ENCODE measurements at places on chromosomes 5 and 9.

DNA sequence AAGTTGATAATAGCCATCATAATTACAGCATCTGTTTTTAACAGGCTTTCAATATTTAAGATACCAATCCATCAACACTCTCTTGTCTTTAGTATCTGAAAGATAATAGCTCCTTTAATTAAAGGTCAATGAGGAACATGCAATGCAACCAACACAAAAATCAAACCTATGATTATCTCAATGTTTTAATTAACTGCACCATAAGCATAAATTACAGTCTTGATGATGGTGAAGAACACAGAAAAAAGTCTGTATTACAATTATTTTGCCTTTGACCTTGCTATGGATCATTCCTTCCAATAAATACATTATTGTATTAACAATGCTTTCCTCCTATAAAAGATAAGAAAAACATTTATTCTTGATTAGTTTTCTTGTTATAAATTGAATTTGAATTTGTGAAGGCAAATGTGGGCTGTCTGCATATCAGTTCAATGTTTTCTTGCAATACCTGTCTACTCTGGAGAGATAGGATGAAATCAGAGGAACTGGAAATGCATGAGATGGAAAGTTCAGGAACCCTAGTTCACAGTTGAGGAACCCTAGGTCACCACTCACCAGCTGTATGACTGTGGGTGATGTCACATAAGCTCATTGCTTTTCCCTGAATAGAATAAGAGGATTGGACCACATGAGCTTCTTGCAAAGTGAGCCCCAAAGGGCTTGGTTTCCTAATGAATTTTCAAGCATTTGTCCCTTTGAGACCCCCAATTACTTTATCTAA is 58.5 kb upstream of the ANXA1 start:
- DNase-seq, result no peak

- no peak for DNase-seq
Observed at GRCh38 chr5:116944183-116944582, 369.6 kb upstream of the SEMA6A start.

DNA sequence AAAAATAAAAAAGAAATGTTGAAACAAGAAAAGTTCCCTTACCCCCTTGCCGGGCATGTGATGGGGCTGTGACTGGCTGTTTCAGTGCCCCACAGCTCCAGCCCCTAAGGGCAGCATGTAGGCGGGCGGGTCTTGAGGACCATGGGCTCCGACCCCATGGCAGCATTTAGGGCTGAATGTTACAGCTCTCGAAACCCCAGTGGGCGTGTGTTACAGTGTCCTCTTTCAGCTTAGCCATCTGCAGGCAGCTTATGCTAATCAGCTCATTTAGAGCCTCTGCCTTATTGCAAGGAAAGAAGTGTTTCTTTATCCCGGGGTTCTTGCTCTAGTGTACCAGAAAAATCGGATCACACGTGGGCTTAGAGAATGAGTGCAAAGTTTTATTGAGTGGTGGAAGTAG is 497.4 kb upstream of the CYLC2 start:
- DNase-seq, result no peak

GRCh38 chr5:126847826-126848251 is 70.9 kb downstream of the LMNB1 start:
- DNase-seq, result no peak

- DNase-seq, result no peak
Observed at GRCh38 chr9:135533113-135533512, 11.9 kb downstream of the LCN1 start.

GRCh38 chr5:111741278-111741677 is 15.7 kb downstream of the NREP start:
- DNase-seq, result no peak

DNA sequence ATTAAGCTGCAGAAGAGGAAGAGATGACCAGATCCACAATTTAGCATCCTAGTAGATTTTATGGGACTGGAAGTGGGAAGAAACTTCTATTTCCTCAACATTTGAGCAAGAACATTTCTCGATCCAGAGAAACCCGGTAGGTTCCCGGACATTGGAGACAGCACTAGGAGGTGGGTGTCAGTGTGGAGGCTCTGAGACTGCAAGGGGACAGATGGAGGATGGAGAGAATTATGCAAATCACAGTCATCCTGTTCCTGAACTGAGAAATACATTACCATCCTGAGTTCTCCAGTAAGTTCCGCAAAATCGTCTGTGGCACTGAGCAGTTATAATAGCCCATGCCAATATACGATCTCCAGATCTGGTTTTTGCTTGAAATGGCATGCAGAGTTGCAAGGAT is 25.6 kb downstream of the GLDC start:
- DNase-seq, result no peak

GRCh38 chr9:95311961-95312360 is 5.5 kb downstream of the FANCC start:
- no peak for DNase-seq

DNA sequence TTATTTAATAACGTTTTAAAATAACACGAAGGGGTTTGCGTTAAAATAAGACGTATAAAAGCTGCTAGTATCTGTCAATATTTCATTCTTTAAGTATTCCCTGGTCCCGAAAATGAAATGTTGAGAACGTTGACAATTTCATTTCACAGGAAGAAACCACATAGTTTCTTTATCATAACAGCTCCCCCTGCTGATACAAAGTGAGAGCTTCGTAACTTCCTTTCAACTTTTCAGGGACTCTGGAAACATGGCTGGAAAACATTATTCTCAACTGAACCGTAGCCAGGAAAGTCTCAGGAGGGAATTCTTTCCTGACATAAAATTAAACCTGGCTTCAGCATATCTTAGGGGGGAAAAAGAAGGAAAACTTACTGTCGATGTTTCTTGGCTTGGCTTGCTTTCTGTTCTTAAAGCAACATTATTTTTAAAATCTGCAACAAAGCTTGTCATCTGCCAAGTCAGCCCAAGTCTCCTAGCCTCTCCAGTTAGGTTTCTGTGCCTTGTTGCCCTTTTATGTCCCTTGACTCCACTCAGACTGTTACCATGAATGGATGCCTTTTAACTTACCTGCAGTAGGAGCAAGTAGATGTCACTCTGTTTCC is 122.9 kb upstream of the DAB2 start:
- peak; percentile 49 for DNase-seq

DNA sequence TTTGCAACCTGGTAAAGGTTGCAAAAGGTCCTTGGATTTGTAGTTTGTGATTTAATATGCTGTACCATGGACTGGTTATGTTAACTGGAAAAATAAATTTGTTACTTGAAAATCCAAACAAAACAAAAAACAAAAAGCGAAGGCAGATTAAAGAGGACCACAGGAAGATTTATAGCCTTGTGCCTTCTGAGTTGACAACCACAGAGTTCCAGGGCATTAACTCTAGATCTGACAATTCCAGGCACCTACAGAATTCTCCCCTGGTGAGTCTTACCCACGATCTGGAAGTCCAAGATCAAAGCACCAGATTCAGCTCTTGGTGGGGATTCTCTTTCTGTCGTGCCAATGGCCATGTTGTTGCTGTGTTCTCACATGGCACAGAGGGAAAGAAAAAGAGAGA is 107.9 kb upstream of the SELENOP start:
- DNase-seq, result no peak

- no peak for DNase-seq
Observed at GRCh38 chr9:90853945-90854344, 52.3 kb downstream of the SYK start.

DNA sequence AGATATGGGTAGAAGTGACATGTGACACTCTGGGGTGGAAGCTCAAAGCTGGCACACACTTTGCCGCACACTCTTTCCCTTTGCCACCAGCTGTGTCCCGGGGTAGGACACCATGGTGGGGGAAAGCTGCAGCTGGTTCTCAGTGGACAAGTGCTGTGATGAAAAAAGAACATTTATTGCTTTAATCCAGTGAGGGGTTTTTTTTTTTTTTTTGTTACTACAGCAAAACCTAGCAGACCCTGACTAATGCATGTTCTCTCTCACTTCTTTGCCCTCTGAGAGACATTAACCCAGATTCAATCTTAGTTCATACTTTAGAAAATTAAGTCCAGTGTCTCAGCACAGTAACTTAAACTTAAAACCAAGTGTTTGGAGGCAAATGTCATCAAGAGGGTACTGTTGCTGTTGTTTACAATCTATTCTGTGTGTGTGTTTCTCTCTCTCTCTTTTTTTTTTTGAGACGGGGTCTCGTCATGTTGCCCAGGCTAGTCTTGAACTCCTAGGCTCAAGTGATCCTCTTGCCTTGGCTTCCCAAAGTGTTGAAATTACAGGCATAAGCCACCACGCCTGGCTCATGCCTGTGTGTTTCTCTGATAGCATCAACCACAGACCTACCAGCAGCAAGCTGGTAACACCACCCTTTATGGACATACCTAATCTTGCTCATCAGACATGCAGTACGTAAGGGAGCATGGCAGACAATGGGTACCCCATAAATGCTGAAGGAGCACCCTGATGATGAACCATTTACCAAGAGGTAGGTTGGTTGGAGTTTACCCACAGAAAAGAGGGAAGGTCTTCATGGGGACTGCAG is 84.7 kb upstream of the TBC1D2 start:
- DNase-seq, result no peak

DNA sequence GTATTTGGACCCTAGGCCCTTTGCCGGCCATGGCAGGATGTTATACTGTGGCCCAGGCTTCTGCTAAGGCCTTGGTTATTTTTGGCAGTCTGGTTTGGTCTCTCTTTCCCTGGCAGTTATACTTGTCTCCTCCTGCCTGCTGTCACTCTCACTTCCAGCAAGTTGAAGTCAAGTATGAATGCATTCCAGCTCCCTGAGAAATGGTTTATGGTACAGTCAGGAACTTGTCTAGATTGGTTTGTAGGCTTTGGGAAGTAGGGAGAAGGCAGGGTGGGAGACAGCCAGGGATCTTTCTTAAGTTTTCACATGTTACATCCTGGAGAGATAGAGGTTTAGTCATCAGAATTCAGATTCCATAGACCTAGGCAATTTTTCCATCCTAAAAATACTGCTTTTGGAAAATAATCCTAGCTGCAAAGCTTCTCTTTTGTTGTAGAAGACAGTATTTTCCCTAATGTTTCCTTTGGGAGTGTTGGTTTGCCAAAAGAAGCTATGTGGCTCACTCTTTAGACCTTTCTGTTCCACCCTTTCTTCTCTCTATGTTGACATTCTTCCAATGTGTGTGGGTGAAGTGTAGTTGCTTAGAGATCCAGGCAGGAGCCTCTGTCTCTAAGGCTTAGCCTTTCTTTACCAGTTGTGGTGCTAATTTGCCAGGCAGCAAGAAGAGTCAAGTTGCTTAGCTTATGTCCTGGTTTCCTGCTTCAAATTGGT is 2.5 kb upstream of the KDM3B start:
- no peak for DNase-seq

- DNase-seq, result no peak
Observed at GRCh38 chr5:148398698-148399121, 15.0 kb downstream of the FBXO38 start.

- DNase-seq, result no peak
Observed at GRCh38 chr9:127293767-127294166, 29.2 kb downstream of the GARNL3 start.

DNA sequence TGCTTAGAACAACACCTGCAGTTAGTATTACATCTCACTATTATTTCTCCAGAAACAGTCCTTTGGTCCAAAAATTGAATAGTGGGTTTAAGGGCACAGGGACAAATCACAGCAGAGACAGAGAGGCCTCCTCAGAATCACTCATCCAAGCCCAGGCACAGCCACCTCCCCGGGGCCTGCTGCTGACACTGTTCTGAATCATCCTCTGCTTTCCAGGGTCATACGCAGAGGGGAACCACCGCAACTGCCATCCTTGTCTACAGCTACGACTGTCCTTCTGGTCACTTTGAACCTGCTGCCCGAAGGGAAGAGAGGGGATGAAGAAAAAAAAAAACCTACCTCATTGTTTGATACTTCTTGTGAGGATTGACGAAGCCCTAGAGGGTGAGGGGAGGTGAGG is 35.3 kb upstream of the MAN2A1 start:
- DNase-seq, result no peak

DNA sequence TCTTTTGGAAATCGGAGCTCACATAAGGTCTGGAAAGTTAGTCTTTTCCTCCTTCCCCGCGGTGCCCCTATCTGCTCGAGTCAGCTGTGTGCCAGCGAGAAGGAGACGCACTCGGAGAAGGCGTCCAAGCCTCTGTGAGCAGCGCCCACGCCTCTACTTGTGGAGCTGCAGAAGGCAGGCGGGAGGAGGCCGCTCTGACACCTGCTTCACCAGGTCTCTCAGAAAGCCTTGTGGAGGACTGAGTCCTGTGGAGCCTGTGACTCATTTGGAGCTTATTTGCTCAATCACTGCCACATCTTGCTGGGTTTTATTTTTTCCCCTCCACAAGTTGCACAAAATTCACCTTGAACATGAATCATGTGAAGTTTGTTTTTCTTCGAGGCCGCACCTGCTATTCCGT is 117.5 kb downstream of the IRX2 start:
- no peak for DNase-seq

- peak; percentile 43 for DNase-seq
Observed at GRCh38 chr9:97958812-97959511, 21.0 kb upstream of the HEMGN start.

GRCh38 chr9:6052293-6052919 is 37.0 kb upstream of the RANBP6 start:
- DNase-seq, result no peak

GRCh38 chr5:139711067-139711905 is 63.1 kb downstream of the CXXC5 start:
- peak; percentile 64 for DNase-seq

DNA sequence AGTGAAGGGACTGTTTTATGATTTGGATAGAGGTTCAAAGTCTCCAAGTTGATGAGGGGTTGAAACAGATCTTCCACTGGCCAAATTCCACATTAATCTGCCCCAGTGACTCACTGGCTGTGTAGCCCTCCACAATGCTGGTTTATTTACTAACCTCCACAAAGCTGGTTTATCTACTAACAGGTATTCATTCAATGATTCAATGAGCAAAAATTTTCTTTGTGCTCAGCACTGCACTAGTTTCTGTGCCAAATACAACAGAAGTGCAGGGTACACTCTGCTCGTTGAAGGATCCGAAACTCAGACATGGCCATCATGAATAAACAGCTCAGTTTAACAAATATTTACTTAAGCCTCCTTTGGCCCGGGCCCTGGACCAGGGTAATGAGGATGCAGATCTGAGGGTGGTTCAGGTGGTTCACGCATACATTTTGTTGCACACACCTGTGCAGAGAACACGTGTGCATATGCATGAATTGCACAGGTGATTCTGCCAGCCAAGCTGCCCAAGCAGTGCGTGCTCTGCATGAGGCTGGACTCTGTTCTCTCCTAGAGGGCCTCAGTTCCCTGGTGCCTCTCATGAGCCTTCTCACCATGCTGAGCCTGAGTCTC is 71.0 kb downstream of the SH3PXD2B start:
- DNase-seq, result no peak

GRCh38 chr9:97591535-97591934 is 41.6 kb downstream of the TSTD2 start:
- DNase-seq, result no peak

GRCh38 chr5:133365738-133366137 is 246.6 kb downstream of the FSTL4 start:
- DNase-seq, result no peak

DNA sequence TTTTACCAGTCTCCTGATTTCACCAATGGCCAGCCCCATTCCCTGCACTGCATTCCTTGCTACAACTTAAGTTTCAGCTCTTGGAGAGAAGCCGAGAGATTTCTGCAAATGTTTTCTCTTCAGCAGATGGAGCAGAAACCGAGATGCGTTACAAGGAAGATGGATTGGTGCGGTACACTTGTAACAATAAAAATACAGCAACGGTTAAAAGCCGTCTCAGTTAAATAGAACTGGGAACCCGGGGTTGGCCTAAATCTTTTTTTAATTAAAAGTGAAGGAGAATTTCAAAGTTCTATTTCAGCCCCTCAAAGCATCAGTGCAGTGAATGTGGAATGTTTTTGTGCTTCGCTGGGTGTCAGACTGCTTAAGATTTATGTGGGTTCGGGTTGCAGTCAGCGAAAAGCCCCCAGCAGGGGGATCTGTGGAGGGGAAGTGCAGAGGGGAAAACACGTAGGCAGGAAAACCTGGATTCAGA is 19.8 kb downstream of the BRINP1 start:
- DNase-seq, result no peak
